ENCODE measurements at places on chromosomes 5 and 9.

DNA sequence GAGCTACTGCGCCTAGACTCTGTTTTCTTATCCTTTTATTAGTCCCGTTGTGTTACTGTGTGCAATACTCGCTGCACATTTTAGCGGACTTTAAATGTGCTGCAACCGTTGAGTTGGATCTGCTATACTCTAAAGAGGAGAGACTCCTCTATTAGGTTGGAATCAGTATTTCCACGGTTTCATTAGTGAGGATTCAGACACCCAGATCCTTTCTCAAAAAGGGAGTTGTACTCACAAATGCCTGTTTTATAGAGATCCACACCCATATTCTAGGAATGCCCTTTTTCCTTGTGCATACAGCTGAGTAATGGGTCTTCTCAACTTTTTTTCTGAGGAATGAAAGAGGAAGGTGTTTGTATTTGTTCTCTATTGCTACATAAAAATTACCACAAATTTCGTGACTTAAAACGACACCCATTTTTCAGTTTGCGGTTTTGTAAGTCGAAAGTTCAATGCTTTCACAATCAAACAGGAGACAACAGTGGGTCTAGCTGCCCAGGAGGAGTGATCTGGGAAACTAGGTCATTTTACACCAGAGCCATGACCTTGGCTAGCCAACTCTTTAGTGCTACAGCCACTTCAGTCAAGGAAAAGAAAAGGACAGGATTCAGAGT is 52.8 kb upstream of the SLC44A1 start:
- DNase-seq: no peak

GRCh38 chr5:109868737-109869136 is 179.0 kb downstream of the MAN2A1 start:
- DNase-seq: no peak

DNA sequence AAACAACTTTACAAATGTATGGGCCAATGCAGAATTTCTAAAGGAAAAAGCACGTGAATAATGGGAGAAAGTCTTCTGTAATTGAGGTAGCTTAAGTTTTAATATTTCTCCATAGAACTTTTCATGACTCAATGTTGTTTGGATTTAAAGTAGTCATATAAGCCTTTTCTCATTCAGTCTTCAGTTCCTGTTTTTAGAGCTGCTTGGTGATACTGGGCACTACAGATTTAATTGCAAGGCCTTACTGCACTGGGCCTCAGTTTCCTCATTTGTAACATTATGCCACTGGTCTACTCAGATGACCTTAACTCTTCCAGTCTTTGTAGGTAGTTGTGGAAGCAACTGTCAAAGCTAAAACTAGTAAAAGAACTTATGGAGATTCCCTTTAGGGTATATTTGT is 60.4 kb downstream of the WDR41 start:
- no peak for DNase-seq

DNA sequence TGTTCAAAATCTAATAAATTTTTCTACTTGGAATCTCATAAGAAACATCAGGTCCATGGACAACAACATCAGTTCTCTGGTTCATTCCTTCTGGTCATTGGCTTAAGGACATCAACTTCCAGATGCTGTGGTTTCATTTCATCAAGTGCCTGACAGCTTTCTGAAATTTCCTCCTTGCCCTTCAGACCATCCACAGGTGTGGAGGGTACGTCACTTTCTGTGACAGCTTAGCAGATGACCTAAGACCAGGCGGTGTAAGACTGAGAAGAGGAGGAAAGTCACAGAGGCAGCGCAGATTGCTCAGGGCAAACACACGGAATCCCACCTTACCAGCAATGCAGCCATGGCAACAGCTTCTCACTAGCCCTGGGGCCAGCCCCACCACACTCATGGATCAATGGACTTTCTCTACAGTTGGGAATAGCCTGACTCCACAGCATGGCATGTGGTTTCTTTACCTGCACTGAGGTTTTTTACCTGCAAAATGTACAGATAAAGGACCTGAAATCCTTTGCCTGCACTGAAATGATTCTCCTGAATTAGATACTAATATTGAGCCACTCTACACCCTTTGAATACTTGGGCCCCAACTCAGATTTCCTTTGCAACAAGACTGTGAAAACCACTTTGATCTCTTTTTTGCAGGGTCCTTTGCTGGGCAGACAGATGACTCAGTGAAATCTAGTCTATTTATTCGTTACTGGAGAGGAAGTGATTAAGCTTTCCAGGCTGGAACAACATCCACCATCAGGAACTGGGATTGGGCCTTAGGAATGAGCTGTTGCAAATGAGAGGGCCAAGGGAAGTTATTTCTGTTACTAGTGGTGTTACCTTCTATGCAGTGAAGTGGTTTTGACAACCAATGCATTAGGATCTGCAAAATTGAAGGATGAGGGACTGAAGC is 26.9 kb downstream of the TICAM2 start:
- DNase-seq: no peak

GRCh38 chr5:114435885-114436299 is 74.0 kb downstream of the KCNN2 start:
- DNase-seq: no peak

GRCh38 chr5:598564-598890 is 13.6 kb upstream of the CEP72 start:
- DNase-seq: no peak

GRCh38 chr5:92887254-92887653 is 693.8 kb downstream of the NR2F1-AS1 start:
- DNase-seq: no peak

DNA sequence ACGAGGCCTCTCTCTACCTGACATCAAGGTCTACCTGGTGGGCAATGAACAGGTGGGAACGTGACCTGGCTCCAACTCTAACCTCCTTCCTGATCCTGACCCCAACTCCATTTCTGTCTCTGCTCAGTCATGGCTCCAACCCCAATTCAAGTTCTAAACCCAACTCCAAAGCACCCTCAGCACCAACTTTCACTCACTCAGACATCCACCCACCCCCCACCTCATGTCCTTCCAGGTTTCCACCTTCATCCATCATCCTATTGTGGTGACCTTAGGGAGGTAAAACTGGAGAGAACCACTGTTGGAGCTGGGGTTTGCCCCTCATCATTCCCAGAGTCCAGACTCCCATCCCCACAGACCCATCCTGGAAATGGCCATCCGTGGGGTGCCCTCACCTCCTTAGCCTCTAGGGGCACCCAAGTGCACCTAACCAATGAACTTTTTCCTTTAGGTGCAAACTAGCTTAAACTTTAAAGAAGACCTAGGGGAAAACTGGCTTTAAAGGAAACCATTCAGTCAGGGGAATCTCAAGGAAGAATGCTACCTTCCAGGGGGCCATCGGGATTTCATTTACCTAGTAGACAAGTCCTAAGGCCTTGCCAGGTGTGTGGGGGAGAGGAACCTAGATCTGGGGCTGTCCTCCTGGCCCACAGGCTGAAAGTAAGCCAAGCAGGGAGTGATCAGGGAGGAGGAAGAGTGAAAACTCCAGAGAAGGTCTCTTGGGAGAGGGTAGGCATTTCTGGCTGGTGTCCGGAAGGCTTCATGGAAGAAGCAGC is 11.3 kb downstream of the RGS14 start:
- no peak for DNase-seq

DNA sequence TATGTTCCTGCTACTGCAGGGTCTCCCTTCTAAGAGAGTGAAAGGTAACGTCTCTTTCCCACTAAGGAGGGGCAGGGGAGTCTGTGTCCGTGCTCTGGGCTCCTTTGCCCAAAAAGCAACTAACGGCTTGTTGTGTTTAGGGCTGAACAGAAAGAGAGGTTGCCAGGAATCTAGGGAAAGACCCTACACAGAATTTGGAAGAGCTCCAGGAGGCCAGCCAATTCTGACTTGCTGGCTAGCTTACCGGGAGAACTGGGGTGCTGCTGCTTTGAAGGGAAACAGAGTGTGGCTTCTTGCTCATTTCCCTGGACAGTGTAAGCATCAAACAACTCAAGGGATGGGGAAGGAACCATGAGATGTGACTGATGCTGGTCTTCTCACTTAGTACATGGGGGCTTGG is 176.1 kb downstream of the GADD45G start:
- DNase-seq: no peak

DNA sequence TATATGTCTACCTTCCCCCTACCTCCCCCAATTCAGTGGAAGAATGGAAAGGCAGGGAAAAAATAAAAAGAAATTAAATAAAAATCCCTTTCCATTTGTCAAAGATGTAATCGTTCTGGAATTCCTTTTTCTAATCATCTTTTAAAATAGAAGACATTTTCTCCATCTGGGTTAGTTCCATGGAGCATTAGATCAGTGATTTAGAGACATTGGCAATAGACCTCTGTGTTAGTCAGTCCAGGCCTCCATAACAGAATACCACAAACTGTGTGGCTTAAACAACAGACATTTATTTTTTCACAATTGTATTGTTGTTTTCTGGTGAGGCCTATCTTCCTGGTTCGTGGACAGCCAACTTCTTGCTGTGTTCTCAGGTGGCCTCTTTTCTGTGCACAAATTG is 516.6 kb upstream of the DAB2 start:
- DNase-seq: no peak

DNA sequence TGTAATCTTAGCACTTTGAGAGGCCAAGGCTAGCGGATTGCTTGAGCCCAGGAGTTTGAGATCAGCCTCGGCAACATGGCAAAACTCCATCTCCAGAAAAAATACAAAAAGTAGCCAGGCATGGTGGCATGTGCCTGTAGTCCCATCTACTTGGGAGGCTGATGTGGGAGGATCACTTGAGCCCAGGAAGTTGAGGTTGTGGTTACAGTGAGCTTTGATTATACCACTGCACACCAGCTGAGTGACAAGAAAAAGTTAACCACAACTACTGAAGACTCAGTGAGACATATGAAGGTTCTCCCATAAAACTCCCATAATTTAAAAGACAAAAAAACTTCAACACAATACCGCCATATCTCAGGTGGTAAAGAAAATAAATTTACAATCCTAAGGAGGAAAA is 98.0 kb downstream of the NR6A1 start:
- DNase-seq: no peak

GRCh38 chr9:114432323-114433067 is 44.7 kb upstream of the AKNA start:
- no peak for DNase-seq

- no peak for DNase-seq
These were observed 75.2 kb upstream of the RASGRF2 start for GRCh38 chr5:80884929-80885328.

DNA sequence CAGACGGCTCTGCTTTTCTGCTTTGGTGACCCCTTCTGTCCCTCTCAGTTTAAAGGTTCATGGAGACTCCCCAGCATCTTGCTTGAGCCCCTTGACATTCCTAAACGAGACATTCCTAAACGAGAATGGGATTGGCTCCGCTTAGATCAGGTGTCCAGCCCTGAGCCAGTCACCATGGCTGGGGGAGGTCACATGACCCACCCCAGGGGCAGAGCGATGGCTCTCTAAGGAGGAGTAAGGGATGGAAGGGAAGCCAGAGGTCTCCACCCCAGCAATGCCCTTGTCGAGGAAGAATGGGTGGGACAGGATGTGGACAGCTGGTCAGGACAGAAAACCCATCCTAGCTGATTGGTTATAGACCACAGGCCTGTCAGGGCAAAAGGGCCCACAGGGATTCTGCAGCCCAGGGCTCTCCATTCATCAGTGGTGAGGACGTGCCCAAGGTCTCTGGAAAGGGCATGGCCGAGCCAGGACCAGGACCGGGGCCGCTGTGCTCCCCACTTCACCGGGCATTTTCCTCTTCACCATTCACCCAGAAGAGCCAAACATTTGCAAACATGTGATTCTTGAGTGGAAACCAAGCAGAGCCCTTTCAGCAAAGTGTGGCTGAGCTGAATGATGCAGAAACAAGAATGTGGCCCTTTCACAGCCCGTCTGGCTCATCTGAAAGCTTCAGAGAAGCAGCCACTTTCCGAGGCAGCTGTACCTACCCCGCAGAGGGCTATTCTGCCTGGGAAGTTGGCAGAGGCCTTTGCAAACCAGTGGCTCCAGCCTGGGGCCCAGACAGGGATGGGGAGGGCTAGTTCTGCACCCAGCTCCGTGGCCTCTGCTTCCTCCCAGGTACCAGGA is 19.8 kb upstream of the AIF1L start:
- no peak for DNase-seq

- no peak for DNase-seq
These were observed 2019.5 kb upstream of the NUDT12 start for GRCh38 chr5:105581988-105582690.

GRCh38 chr9:76452839-76453238 is 6.1 kb upstream of the GCNT1 start:
- DNase-seq: no peak

- DNase-seq: no peak
These were observed 430.2 kb downstream of the DMAC1 start for GRCh38 chr9:7369384-7369821.

DNA sequence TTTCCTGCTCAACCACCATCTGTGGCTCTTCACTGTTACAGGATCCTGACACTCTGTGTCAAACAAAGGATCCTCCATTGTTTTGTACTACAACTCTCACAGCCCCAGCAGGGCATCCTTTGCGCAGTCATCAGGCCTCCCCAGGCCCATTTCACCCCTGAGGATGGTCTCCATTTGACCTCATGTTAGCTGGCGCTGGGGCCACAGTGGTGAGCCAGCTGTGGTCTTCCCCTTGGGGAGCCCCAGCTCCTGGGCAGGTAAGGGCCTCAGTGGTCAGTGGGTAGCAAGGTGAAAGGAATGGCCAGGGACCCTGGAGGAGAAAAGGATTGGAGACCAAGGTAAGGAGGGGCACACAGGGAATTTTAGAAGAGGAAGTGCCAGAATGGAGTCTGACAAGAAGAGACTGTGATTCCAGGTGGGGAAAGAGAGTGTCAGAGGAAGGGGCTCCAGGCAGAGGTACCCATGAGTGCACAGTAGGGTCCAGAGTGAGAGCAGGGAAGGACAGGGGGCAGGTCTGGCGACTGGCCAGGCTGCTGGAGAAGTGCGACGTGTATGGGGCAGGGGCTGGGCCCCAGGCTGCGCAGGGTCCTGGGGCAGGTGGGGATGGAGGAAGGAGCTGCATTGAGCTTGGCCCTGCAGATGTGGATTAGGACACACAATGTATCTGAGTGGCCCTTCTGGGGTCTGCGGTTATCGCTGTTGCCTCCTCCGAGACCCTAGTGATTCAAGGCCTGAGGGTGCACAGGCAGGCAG is 109.9 kb downstream of the PHF2 start:
- DNase-seq: no peak

DNA sequence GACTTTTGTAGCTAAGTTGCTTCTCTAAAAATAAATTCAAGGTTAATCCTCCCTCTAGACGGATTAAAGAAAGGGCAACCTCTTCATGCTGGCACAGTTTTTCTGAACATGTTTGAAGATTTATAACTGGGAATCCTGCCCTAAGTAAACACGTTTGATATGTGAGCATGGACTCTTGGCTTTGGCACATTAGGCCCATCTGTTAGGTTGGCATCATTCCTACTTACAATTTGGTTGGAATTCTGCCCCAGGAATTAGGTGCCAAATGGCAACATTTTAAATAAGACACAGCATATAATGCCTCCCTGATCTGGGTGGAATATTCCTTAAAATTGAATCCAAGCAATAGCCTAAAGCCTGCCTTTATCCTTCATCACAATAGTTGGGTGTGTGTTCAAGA is 372.3 kb upstream of the CDH18 start:
- DNase-seq: no peak

Data from GOT3 (cell line).